Ammon's horn (tissue), 1 donor: ENCODE measurements at places on chromosomes 13 and 19.
A peak's percentile ranks its signal among the peaks of the same experiment; 100 is the strongest.

GRCh38 chr19:14915116-14915515, 26.2 kb upstream of the OR7C2 start:
- DNase-seq, result no peak

DNA sequence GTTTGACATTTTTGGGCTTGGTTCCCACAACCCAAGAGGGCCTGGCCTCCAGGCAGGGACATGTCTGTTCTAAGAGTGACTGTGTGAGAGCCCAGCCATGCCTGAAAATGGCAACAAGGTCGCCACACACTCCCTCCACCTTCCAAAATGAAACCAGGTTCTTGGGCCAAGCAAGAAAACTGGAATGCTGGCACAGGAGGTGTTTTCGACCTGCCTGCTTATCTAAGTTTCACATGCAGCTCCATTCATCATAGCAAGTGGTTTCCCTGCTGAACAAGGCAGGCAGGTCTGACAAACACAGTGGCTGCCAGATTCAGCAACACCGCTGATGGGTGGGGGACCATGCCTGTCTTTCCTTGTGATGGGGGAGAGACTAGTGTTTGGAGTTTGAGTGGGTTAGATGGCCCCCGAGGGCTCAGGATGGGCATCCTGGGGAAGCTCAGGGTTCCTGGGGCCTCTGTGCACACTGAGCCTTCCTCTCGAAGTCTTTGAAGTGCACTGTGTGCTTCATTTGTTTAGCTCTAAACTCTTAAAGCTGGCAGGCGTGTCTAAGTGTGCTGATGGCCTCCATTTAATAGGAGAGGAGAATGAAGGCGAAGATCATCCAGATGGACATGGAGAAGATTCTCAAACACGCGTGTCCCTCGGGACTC, 17.9 kb upstream of the GAS6 start:
- peak; percentile 0 for DNase-seq

- no peak for DNase-seq
Measured at GRCh38 chr13:102693250-102693649, 1.6 kb downstream of the METTL21C start.

DNA sequence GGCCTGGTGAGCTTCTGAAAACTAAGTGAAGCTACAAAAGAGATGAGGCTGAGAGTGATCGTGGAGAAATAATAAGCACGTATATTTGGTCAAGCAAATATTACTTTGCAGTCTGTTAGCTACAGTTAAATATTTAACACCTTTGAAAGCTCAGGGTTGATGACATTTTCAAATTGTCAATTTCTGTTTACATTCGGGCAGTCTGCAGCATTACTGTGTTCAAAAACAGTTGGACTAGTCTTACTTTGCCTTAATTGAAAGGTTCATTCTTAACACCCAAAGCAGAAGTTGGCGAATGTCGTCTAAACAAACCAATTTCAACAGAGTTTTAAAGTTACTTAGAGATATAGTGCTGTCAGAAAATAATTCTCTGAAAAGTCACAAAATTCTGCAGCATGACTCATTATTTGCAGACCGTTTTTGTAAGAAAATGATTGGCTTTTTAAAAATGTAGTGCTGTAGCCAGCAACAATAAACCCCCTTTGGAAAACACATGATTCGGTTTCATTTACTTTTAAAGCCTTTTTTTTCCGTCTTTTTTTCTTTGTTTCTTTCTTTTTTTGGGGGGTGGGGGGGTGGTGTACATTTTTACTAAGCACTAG, 549.0 kb downstream of the GPC6 start:
- DNase-seq, result no peak

GRCh38 chr19:54114340-54115108, 933 bp downstream of the TFPT start:
- DNase-seq, result peak; percentile 75

DNA sequence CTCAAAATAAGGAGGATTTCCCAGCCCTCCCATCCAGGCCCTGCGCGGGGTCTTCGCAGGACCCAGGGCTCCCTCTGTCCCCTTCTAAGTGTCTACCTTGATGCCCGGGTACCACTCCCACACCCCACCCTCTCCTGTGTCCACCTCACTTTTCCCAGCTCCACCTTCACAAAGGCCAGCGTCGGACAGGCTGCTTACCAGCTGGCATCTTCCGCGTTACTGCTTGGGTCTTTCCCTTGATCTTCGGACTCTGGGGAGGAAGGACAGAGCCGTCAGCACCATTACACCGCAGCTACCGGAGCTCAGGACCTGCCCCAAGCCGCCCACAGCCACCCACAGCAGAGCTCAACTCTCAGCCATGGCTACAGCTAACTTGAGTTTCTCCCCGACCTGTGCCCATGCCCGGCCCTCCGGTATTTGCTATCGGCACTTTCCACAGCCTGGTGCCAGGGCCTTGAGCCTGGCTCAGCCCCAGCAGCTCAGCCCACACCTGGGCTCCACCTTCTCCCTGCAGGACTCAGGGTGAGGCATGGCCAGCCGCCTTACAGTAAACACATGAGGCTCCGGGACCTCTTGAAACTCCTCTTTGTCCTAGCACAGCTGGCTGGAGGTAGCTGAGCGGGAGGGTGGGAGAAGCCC, 3.8 kb downstream of the C13orf46 start:
- DNase-seq, result no peak

DNA sequence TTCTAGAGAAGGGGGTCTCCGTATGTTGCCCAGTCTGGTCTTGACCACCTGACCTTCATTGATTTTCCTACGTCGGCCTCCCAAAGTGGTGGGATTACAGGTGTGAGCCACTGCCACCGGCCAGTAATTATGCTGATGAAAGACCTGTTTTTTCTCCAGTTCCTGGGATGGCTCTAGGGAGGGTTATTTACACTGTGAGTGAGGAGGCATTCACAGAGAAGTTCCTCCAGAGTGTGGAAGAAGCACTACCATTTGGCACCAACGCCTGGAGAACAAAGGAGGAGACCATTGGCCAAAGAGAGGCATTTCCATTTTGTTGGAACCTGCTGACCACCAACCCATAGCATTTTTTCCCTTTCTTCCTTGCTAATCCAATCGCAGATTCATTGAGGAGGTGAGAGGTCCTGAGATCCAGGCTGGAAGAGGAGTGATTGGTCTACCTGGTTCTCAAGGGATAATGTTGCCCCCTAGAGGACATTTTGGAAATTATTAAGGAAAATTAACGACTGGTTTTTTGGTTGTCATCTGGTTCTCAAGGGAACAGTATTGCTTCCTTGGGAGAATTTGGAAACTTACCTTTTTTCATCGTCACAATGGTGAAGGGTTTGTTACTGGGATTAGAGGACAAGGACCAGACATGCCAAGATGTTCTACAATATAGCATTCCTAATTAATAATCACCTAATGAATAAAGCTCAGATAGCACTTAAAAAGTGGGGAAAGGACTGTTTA, 5.5 kb upstream of the SAE1 start:
- DNase-seq, result peak; percentile 77

DNA sequence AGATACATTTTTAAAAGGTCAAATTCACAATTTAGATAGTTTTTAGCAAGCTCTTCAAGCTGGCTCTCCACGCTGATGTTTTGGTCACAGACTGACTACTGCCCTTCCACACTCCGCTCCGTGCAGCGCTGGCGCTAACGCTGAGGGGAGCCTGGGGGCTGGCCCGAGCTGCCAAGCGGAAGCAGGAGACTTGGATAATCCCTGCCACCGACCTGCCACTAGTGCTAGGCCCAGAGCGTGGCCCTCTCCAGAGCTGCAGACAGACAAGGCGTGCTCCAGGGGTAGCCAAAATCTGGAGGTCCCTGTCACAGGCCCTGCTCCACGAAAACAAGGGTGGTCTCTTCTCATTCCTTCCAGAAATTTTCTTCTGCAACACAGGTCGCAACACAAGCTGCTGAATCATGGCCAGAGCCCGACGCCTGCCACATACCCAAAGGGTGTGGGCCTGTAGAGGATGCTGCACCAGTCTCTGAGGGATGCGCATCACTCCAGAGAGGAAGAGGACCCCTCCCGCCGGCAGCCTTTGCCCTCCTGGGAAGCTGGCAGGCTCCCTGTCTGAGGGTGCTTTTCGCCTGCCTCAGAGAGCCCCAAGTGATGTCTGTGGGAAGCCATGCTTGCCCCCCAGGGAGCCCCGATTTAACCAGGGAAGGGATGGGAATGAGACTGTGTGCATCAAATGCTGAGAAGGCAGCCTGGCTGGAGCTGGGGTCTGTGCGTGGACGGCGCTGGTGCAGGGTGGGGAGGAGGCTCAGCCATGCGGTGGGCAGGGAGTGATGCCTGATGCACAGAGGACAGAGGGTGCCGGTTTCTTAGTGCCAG, 21.6 kb downstream of the CAPS start:
- no peak for DNase-seq

- no peak for DNase-seq
Measured at GRCh38 chr13:83184150-83184475, 698.2 kb downstream of the SLITRK1 start.

GRCh38 chr13:62251734-62252133, 836.1 kb upstream of the PCDH20 start:
- DNase-seq, result no peak

GRCh38 chr13:106318941-106319411, 216.5 kb downstream of the EFNB2 start:
- no peak for DNase-seq

- DNase-seq, result no peak
Measured at GRCh38 chr19:3849092-3849491, 19.7 kb downstream of the ZFR2 start.

- no peak for DNase-seq
Measured at GRCh38 chr19:46361915-46362314, 15.0 kb downstream of the PPP5C start.

- no peak for DNase-seq
Measured at GRCh38 chr13:79079351-79079839, 326.7 kb downstream of the RBM26 start.

GRCh38 chr19:1170938-1171754, 2.9 kb downstream of the SBNO2 start:
- DNase-seq, result no peak

GRCh38 chr19:32749361-32749760, 29.8 kb downstream of the TDRD12 start:
- DNase-seq, result no peak

DNA sequence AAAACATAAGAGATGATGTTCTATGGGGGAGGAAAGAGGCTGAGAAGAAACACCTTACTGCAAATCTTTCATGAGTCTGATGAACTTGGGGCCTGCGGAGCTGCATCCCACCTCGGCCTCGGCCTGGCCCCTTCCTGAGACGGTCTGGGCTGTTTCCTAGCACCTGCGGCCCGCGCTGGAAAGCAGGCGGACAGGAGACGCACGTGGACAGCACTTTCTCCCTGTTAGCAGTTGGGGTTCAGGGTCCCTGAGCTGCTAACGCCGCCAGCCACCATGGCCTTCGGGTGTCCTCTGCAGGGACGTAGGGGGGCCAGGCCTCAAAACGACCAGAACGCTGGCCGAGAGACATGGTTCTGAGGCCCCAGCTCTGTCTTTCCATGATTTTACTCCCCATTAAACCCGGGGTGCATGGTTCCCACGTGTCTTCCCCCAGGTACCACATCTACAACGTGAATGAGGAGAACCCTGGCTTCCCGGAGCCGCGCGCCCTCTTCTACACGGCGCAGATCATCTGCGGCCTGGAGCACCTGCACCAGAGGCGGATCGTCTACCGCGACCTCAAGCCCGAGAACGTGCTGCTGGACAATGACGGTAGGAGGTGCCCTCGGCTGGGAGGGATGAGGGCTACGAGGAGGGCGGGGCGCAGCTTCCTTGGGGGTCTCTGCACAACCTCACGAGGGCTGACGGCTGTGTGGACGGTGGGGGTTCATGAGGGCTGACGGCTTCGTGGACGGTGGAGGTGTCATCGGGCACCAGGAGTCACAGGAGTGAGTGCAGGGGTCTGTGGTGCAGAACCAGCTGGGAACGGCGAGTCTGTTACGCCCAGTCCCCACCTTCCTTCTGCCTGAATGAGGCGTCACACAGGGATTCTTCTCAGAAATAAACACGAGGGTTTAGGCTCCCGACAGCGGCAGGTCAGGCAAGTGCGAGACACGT, 4.3 kb downstream of the GRK1 start:
- no peak for DNase-seq
